Tibial nerve (tissue), 4 donors: ENCODE measurements at places on chromosomes 13 and 19.

DNA sequence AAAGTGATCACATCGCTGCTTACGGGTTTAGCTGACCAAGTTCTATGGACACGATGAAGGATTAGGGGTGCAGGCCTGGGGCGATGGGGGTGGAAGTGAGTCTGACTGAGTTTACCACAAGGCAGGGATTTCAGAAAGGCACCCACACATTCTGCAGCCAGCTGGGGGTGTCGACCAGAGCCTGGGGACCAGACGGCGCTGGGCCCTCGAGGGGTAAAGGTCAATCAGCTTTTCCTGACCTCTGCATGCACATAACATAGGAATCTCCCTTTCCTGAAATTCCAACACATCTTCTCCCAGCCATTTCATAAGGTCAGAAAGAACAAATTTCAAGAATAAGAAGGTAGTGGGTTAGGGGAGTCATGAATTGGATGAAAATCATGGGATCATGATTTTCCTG lies 92.0 kb downstream of the ZNF536 start:
- no peak overlapping the region for H3K27ac ChIP-seq
- no peak overlapping the region for H3K4me3 ChIP-seq
- H3K36me3 ChIP-seq = no peaks in the 10 kb centered on the region

DNA sequence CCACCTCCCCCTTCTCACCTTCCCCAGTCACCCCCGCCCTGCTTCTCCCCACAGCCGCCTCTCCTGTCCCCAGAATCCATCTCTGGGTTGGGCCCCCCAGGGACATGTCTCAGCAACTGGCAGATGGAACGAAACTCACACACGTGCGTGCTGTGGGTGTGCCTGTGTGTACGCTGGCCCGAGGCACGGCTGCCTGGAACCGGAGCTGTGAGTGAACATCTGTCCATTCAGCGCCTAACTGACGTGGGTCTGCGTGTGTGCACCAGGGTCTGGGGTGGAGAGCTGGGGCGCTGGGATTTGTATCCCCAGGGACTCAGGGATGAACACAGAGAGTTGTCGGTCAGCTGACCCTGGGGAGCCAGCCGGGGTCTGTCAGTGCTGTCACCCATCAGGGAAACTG lies 752 bp upstream of the HAS1 start:
- no peak overlapping the region for H3K4me3 ChIP-seq
- H3K4me1 ChIP-seq = peaks cover 2% of the 10 kb centered on the region
- H3K27me3 ChIP-seq = peaks cover 97% of the 10 kb centered on the region
- DNase-seq = peak; percentile 25

- no peaks in the 10 kb centered on the region for H3K27me3 ChIP-seq
- H3K36me3 ChIP-seq = no peaks in the 10 kb centered on the region
- no peak overlapping the region for H3K27ac ChIP-seq
- no peak overlapping the region for H3K4me3 ChIP-seq
Measured at GRCh38 chr13:30179597-30180276, 127.6 kb downstream of the KATNAL1 start.

- no peaks in the 10 kb centered on the region for H3K27me3 ChIP-seq
- H3K4me1 ChIP-seq = peaks cover 11% of the 10 kb centered on the region
- no peaks in the 10 kb centered on the region for H3K36me3 ChIP-seq
- peak overlapping the region; percentile 75 for H3K4me3 ChIP-seq
Measured at GRCh38 chr19:15223649-15224361, 8.4 kb downstream of the EPHX3 start.

DNA sequence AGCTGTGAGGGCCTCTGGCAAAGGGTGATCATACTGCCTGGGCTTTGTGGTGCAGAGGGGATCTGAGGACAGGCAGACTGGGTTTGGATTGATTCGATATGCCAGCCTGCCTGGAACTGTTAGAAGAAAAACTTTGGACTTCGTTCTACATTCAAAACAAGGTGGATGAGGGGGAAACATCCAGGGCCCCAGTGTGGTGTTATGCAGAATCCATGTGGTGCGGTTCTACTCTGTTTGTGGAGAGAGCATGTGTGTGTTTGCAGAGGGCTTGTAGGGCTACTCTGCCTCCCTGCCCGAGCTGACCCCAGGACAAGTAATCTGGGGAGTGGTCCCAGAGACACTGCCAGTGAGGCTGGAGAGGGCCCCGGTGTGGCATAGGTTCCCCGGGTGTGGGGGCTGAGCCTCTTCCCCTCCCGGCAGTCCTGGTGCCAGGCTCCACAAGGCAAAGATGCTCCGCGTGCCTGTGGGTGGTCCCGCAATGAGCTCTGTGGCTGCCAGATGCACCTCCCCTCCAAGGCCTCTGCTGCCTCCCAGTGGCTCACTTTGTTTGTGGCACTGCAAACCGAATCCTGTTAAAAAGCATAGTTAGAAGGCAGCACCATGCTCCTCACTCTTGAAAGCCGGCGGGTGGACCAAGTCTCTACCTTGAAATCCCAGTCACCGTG lies 22.3 kb upstream of the TFDP1 start:
- H3K4me3 ChIP-seq = no peak overlapping the region
- H3K27ac ChIP-seq = no peak overlapping the region
- peaks cover 5% of the 10 kb centered on the region for H3K4me1 ChIP-seq
- no peaks in the 10 kb centered on the region for H3K36me3 ChIP-seq

- peaks cover 5% of the 10 kb centered on the region for H3K4me1 ChIP-seq
- no peaks in the 10 kb centered on the region for H3K27me3 ChIP-seq
- DNase-seq = no peak
- peaks cover 16% of the 10 kb centered on the region for H3K36me3 ChIP-seq
- H3K27ac ChIP-seq = peak overlapping the region; percentile 90
- H3K4me3 ChIP-seq = peak overlapping the region; percentile 72
Measured at GRCh38 chr19:49592486-49593232, 1.7 kb downstream of the PRR12 start.

DNA sequence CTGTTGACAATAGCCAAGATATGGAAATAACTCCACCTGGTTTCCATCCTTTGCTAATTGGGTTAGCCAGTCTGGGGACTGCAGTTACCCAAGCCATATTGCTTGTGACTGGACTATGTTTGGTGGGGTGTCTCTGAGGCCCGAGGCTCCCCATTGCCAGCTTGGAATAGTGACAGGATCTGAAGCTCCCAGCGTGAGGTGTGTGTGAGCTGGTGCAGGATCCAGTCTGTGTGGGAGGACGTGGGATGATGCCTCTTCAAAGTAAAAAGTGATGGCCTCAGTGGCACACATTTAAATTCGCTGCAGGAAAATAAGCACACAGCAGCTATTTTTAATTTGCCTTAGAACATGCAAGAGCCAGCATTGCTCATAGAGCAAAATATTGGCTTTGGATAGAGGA lies 75.0 kb downstream of the TEX26 start:
- H3K27me3 ChIP-seq = no peaks in the 10 kb centered on the region
- no peak overlapping the region for H3K4me3 ChIP-seq
- H3K36me3 ChIP-seq = no peaks in the 10 kb centered on the region
- H3K27ac ChIP-seq = no peak overlapping the region
- no peak for DNase-seq

- H3K4me3 ChIP-seq = no peak within 1 kb of the TSS
- no peak for DNase-seq
- H3K36me3 ChIP-seq = no peaks in the 10 kb centered on the region
- H3K27ac ChIP-seq = no peak within 1 kb of the TSS
Measured at GRCh38 chr19:53962887-53963431, at the start of gene CACNG8. Gene CACNG8 (plus strand): TSS chr19:53962937.

- DNase-seq = no peak
- no peaks in the 10 kb centered on the region for H3K27me3 ChIP-seq
- H3K36me3 ChIP-seq = no peaks in the 10 kb centered on the region
- H3K27ac ChIP-seq = peak overlapping the region; percentile 92
- H3K4me1 ChIP-seq = peaks cover 12% of the 10 kb centered on the region
- H3K4me3 ChIP-seq = no peak overlapping the region
Measured at GRCh38 chr19:38656171-38656981, 8.9 kb downstream of the ACTN4 start.

- no peaks in the 10 kb centered on the region for H3K4me1 ChIP-seq
- H3K4me3 ChIP-seq = no peak overlapping the region
- H3K27ac ChIP-seq = no peak overlapping the region
Measured at GRCh38 chr13:43686557-43686956, 100.2 kb downstream of the ENOX1 start.

DNA sequence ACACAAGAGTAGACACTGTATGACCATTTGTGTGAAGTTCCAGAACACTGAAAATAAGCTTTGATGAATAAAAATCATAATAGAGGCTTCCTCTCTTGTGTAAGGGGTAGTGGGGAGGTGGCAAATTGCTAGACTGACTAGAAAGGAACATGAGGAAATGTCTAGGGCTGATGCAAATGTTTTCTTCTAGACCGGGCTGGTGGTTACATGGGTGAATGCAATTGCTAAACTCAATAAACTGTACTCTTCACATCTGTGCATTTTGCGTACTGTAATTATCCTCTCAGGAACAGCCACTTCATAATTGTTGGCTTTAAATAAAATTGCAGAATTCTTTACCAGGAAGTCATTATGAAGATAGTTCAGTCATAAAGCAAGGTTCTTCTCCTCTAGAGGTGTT lies 5.2 kb upstream of the KBTBD7 start:
- no peaks in the 10 kb centered on the region for H3K36me3 ChIP-seq
- no peaks in the 10 kb centered on the region for H3K4me1 ChIP-seq
- H3K27me3 ChIP-seq = no peaks in the 10 kb centered on the region
- no peak overlapping the region for H3K4me3 ChIP-seq
- H3K27ac ChIP-seq = no peak overlapping the region

GRCh38 chr19:10510301-10510802 lies 6.9 kb downstream of the S1PR5 start:
- no peak for DNase-seq
- no peaks in the 10 kb centered on the region for H3K27me3 ChIP-seq
- no peak overlapping the region for H3K27ac ChIP-seq
- no peaks in the 10 kb centered on the region for H3K36me3 ChIP-seq

GRCh38 chr13:83286737-83287136 lies 595.5 kb downstream of the SLITRK1 start:
- no peaks in the 10 kb centered on the region for H3K4me1 ChIP-seq
- no peak overlapping the region for H3K27ac ChIP-seq
- H3K27me3 ChIP-seq = no peaks in the 10 kb centered on the region
- DNase-seq = no peak
- H3K4me3 ChIP-seq = no peak overlapping the region

GRCh38 chr13:28058866-28059613 lies 41.3 kb downstream of the FLT3 start:
- no peaks in the 10 kb centered on the region for H3K27me3 ChIP-seq
- H3K27ac ChIP-seq = no peak overlapping the region
- peak; percentile 23 for DNase-seq
- H3K4me3 ChIP-seq = no peak overlapping the region
- no peaks in the 10 kb centered on the region for H3K4me1 ChIP-seq

DNA sequence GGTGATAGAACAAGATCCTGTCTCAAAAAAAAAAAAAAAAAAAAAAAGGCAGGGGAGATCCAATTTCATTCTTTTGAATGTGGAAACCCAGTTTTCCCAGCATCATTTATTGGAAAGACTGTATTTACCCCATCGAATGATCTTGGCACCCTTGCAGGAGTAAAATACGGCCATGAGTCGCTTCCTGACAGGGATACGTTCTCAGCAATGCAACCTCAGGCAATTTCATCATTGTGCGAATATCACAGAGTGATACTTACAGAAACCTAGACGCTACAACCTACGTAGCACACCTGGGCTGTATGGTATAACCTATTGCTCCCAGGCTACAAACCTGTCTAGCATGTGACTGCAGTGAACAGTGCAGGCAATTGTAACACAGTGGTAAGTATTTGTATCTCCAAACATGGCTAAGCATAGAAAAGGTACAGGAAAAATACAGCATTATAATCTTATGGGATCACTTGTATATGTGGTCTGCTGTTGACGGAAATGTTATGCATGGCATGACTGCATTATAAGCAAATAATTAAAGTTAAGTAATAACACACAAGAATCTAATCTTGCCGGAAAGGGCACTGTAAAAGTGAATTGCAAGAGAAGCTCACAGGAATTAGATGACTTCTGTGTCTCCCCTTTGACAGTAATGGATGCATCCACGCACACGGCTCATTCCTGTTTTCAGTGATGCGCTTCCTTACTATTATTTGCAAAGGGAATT lies 24.1 kb downstream of the RFX2 start:
- DNase-seq = no peak
- H3K4me3 ChIP-seq = no peak overlapping the region
- H3K27ac ChIP-seq = peak overlapping the region; percentile 82
- no peaks in the 10 kb centered on the region for H3K4me1 ChIP-seq
- H3K27me3 ChIP-seq = no peaks in the 10 kb centered on the region
- no peaks in the 10 kb centered on the region for H3K36me3 ChIP-seq

DNA sequence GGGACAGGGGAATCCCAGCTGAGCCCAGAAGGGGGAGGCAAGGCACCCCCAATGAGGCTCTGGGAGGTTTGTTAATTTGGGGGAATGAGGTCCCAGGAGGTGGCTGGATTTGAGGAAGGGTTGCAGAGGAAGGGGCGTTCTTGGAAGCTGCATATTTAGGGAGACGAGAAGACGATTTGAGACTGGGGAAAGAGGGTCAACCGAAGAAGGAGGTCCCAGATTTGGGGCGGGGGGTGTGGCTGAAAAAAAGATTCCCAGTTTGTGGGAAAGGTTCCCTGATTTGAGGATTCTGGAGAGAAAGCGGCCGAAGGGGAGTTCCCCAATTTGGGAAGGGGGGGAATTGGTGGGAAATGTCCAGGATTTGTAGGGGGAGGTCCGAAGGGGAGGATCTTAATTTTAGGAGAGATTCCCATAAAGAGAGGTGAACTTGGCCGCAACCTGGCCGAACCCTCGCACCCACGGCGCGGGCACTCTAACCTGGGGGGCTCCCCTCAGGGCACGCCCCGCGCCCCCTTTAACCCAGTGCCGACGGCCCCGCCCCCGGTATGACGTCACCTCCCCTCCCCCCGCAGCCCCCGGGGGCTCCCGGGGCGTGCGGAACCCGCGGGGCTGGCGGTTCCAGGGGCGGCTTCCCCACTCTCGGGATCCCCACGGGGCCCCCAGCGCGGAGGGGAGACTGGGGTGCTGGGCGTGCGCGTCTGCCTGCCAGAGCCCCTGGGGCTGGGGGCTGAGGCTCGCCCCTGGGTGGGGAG lies 1.2 kb downstream of the PTPRS start:
- no peak for DNase-seq
- H3K4me1 ChIP-seq = peaks cover 15% of the 10 kb centered on the region
- peaks cover 64% of the 10 kb centered on the region for H3K27me3 ChIP-seq
- H3K27ac ChIP-seq = no peak overlapping the region
- H3K36me3 ChIP-seq = no peaks in the 10 kb centered on the region
- H3K4me3 ChIP-seq = peak overlapping the region; percentile 38

GRCh38 chr19:52536448-52536800 lies 9.0 kb downstream of the ZNF808 start:
- peak overlapping the region; percentile 44 for H3K4me3 ChIP-seq
- H3K27ac ChIP-seq = peak overlapping the region; percentile 70
- no peaks in the 10 kb centered on the region for H3K36me3 ChIP-seq
- no peak for DNase-seq
- H3K27me3 ChIP-seq = no peaks in the 10 kb centered on the region

DNA sequence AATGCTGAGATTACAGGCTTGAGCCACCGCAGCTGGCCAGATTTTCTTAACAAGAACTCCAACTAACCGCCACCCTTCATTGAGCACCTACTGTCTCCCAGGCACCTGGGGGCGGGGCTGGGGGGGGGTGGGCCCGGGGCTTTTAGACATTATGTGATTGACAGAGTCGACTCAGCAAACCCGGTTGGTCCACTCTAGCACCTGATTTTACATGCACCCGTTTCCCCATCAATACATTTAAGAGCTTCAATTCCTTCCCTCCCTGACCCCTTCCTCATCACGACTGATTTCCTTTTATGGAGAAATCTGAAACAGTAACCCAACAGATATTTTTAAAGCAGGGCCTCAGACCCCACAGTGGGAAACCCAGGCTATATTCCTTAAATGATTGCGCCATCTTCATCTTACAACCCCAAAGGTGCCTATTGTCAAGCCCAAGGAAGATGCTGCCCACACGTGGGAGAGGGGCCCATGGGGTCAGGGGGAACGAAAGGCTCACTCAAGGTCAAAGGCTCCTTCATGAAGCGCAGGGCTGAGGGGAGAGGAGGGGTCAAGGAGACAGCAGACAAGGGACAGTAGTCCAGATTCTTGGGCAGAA lies 1.8 kb downstream of the INSR start:
- H3K4me1 ChIP-seq = peaks cover 37% of the 10 kb centered on the region
- DNase-seq = no peak
- H3K27ac ChIP-seq = peak overlapping the region; percentile 80
- H3K27me3 ChIP-seq = no peaks in the 10 kb centered on the region
